G401 (cell line): ENCODE measurements at places on chromosomes 16 and 17.
A peak's percentile ranks its signal among the peaks of the same experiment; 100 is the strongest.

GRCh38 chr17:61470530-61471136 is 18.4 kb downstream of the TBX4 start:
- no peak for DNase-seq

DNA sequence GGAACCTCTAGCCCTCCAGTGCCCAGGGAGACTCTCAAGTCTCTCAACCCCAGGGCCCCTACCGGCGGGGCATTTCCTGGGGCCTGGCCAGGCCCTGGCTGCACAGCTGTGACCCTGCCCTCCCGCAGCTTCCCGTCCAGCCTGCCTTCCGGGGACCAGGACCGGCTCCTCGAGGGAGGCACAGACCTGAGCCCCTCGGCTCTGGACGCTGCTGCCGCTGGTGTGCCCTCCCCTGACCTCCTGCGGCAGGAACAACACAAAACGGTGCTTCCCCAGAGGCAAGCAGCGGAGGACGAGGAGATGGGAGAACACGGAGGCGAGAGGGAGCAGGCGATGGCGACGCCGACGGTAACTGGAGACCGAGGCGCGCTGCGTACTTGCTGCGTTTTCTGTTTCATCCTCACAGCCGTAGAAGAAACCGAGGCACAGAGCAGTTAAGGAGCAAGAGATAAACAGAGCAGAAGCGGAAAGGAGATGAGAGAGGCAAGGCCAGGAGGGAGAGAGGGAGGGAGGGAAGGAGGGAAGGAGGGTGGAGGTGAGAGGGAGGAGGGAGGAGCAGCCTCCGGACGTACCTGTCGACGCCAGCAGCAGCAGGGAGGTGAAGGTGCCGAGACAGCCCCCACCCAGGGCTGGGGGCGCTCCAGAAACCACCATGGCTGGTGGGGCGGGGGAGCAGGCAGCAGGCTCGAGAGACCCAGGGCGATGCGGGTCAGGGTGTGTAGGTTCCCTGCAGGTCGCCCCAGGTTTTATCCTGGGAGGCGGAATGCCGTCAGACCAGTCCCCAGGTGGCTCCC is at the start of gene PRSS22:
TSS of gene PRSS22 (minus strand) at position 720 of the 794 bp plus-strand sequence. CDS start at position 654, 66 bp downstream.
- no peak for DNase-seq

- peak; percentile 82 for DNase-seq
Observed at GRCh38 chr16:1823821-1824220, 2.8 kb downstream of the HAGH start.

DNA sequence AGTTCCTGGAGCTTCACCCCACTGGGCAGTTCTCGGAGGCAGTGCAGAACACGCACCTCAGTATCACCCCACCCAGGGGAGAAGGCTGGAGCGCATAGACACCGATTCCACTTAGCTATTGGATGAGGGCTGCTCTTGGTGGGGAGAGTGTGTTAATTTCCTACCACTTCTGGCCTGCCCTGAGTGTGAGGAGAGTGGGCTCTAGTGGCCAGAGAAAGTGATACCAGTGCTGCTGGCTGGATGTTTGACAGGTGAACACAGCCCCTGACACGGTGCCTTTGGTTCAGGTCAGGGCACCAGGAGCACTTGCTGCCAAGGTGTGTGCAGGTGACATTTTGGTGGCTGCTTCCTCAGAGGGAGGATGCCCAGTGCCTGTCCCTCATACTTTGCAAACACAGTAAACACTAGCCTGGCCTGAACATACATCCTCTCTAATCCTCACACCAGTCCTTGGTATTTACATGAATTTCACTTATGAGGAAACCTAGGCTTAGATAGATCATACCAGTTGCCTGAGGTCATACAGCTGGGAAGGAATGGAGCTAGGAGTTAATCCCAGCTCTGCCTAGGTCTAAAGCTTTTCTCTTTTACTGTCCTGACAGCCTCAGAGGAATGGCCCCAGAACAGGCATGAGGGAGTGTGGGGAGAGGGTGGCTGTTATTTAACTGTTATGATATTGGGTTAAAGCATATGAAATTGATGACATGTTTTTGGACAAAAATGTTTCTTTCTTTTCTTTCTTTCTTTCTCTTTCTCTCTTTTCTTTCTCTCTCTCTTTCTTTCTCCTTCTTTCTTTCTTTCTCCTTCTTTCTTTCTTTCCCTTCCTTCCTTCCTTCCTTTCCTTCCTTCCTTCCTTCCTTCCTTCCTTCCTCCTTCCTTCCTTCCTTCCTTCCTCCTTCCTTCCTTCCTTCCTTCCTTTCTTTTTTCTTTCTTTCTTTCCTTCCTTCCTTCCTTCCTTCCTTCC is 21.0 kb upstream of the ITGAX start:
- DNase-seq = peak; percentile 78

GRCh38 chr16:80503107-80503506 is 37.7 kb upstream of the DYNLRB2 start:
- DNase-seq = no peak

- peak; percentile 39 for DNase-seq
Observed at GRCh38 chr16:71927383-71927782, 32.1 kb downstream of the IST1 start.

- DNase-seq = peak; percentile 74
Observed at GRCh38 chr17:67544364-67544955, 167.4 kb downstream of the PITPNC1 start.

DNA sequence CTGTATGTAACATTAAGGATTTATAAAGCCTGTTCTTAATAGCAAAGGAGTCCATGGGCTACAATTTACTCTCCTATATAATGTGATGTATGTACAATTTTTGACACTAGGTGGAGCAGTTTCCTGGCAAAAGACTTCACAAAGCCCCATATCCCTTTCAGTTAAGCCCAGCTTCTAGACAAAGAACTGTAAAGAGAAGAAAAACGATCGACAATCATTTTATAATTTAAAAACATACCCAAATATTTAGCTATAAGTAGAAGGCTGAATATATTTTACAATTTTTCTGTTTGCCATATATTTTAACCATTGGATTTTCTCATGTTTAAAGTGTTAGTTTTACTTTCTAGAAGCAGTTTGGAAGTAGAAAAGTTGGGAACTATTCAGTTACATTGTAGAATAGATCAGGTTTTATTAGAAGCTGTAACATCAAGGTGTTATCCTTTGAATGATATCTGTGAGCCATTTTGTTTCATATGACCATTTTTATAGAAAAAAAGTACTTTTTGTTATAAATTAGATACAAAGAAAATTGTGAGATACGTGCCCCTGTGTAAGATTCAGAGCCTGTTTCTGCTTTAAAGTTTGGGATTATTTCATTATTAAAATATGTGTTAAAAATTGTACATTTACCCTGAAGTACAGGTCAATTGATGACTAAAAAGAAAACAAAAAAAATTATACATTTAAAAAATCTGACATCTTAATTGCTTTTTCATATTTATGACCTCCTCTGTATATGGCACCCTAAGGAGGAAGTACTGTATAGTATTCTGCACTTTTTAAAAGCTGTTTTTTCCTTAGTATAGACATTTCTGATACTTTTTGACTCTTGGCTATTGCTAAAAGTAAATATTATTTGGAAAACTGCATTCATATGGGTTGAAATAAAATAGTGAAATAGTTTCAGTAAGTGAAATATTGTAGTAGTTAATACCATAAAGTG is 46.3 kb downstream of the VMP1 start:
- DNase-seq = peak; percentile 86

DNA sequence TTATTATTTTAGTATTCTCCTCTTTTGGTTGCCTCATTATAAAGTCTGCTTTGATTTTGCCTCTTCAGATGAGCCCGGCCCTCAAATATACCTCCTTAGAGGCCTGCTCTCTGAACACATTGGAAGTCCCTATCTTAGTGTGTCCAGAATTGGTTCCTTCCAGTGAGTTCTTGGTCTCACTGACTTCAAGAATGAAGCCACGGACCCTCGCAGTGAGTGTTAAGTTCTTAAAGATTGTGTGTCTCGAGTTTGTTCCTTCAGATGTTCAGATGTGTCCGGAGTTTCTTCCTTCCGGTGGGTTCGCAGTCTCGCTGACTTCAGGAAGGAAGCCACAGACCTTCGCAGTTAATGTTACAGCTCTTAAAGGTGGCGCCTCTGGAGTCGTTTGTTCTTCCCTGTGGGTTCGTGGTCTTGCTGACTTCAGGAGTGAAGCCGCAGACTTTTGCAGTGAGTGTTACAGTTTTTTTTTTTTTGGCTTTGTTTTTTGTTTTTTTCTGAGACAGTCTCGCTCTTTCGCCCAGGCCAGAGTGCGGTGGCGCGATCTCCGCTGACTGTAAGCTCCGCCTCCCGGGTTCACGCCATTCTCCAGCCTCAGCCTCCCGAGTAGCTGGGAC is 45.8 kb upstream of the NOS2 start:
- DNase-seq = no peak

DNA sequence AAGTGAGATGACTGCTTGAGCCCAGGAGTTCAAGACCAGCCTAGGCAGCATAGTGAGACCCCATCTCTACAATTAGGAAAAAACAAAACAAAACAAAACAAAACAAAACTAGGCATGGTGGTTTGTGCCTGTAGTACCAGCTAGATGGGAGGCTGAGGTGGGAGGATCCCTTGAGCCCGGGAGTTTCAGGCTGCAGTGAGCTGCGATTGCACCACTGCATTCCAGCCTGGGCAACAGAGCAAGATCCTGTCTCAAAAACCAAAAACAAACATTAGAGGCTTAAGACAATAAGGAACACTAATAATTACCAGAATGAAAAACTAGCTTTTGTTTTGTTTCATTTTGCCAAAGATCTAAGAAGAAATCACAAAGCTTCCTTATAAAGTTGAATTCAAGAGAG is 69.2 kb downstream of the GPRC5B start:
- DNase-seq = no peak

GRCh38 chr16:27401768-27402568 is at the start of gene IL21R:
IL21R (plus strand) TSS chr16:27402174; CDS start chr16:27430072, 27,898 bp downstream.
- no peak for DNase-seq

GRCh38 chr16:80623376-80623775 is 82.6 kb downstream of the DYNLRB2 start:
- DNase-seq = no peak

DNA sequence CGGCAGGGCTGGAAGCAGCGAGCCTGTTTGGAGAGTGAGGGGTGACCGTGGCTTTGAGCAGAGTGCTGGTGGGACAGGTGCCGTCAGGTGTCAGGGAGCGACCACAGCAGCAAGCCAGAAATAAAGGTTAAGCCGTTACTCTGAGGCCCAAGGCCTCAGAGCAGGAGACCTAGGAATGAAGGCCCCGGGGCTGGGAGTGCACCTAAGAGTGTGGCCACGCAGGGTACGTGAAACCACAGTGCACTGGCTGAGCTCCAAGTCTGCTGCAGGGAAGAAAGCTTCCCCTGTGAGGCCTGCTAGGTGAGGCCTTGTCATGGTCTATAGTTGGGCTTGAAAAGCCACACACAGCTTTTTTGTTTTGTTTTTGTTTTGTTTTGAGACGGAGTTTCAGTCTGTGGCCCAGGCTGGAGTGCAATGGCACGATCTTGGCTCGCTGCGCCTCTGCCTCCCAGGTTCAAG is 8.7 kb downstream of the CLUAP1 start:
- DNase-seq = no peak

- no peak for DNase-seq
Observed at GRCh38 chr16:23650674-23651416, 9.6 kb downstream of the DCTN5 start.

- DNase-seq = peak; percentile 23
Observed at GRCh38 chr17:78724999-78725398, 57.1 kb downstream of the CYTH1 start.

GRCh38 chr17:3603119-3603869 is 5.9 kb downstream of the TRPV1 start:
- no peak for DNase-seq

DNA sequence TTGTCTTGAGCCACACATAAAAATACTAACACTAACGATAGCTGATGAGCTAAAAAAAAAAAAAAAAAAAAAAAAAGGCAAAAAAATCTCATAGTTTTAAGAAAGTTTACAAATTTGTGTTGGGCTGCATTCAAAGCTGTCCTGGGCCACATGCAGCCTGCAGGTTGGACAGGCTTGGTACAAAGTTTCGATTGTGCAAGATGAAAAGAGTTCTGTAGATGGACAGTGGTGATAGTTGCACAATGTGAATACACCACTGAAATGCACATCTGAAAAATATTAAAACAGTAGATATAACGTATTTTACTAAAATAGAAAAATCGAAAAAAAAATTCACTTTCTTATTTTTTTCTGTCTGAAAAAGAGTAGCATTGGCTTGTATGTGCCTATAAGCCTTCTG is 42.9 kb downstream of the AMFR start:
- no peak for DNase-seq

- no peak for DNase-seq
Observed at GRCh38 chr16:58937661-58938060, 203.5 kb upstream of the GOT2 start.

DNA sequence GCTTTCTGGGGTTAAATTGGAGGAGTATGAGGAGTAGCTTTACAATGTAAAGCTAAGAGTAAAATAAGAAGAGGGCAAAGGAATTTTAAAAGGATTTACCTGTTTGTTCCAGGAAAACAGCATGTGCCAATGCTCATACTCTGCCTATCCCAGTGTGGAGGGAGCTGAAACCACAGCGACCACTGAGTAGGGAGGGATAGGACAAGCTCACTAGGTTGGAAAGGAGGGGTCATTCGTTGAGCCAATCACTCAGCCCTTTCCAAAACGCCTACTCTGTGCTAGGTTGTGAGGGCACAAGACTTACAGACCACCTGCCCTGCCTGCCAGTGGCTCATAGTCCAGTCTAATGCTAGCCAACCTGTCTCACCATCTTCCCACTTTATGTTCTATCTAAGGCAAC is 1.1 kb upstream of the DNAJC7 start:
- DNase-seq = peak; percentile 25

GRCh38 chr16:57616876-57617275 is 11.6 kb upstream of the ADGRG1 start:
- no peak for DNase-seq

DNA sequence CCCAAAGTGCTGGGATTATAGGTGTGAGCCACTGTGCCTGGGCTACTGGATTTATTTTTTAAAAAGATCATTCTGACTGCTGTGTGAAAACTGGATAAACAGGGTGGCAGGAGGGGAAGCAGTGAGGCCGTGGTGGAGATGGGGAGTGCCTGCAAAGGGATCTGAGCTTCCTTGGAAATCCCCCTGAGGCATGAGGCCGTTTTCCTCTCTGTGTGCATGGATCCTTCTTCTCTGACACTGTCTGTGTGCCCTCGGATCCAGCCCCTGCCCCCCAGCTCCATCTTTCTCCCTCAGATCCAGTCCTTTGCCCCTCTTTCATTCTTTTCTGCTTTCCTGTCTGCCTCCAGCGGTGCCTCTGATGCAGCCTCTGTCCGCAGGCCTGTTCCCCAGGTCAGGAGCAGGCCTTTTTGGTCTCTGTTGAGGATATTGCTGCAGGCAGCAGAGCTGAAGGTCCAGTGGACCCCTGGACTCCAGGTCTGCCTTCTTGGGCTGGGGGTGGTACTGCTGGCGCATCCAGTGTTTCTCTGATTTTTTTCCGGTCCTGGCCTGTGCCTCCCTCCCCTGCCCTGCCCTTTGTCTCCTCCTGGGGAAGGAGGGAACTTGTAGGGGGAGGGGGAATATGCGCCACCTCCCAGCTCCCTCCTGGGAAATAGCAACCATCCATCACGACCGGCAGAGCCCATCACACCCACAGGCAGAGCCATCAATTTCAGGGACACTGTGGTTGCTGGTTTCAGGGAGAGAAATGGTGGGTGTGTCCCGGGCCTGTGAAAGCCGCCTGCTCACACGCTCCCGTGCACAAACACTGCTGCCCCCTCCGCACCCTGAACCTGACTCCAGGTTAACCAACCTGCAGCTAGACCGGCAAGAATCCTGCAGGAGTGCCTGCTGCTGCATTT is 17.0 kb downstream of the MGAT5B start:
- no peak for DNase-seq

GRCh38 chr16:70746040-70746707 is 54.8 kb downstream of the VAC14 start:
- DNase-seq = peak; percentile 71

- DNase-seq = no peak
Observed at GRCh38 chr16:86939609-86940008, 361.3 kb downstream of the FOXL1 start.

GRCh38 chr17:45868276-45868675 is 23.6 kb downstream of the SPPL2C start:
- DNase-seq = no peak
